ENCODE measurements at places on chromosomes 2 and 18.

DNA sequence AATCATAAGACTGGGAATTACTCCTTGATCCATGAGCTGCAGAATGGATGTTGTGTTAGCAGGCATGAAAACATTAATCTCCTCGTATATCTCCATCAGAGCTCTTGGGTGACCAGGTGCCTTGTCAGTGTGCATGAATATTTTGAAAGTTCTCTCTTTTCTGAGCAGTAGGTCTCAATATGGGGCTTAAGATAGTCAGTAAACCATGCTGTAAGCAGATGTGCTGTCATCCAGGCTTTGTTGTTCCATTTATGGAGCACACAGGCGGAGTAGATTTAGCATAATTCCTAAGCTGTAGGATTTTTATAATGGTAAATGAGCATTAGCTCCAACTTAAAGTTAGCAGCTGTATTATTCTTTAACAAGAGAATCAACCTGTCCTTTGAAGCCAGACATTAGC, 160.3 kb downstream of the MYO1B start:
- DNase-seq: no peak

GRCh38 chr2:228268301-228268700, 86.8 kb upstream of the SPHKAP start:
- no peak for DNase-seq

DNA sequence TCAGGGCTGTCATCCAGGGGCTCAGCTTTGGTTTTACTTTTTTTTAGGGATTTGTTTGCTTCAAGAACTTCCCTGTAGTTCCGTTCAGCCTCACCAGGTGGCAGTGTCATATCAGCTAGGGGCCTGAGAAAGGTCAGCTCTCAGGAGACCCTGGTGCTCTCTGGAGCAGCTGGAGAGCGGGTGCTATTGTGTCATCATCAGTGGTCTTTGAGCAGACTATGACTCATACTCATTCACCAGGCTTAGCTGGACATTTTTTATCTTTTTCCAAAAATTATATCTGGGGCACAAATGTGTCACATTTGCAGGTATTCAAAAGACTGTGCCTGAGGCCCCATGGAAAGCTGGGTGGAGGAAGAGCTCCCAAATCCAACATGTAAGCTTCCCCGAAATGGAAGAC, 24.4 kb downstream of the ZNF892 start:
- peak; percentile 28 for DNase-seq

GRCh38 chr2:101047075-101047766, 45.1 kb downstream of the RPL31 start:
- no peak for DNase-seq

DNA sequence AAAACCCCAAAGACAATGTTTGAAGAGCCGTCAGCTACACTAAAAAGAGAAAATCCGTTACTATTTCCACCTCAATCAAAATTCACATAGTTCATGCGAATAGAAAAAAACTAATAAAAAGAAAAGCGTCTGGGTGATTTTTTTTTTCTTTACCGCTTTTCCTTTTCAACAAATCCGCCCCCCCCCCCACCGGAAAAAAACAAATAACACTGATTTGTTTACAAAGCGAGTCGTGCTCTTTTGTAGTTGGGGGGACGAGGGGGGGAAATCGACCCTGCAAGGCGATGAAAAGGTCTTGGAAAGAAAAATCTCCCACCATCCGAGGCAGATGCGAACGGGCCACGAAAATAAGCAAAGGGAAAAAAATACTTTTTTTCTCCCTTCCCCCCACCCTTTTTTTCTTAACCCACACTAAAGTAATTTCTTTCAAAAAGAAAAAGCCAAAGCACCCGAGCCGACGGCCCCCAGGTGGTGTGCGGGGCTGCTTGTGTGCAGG, 638 bp downstream of the ZNF521 start:
- no peak for DNase-seq

DNA sequence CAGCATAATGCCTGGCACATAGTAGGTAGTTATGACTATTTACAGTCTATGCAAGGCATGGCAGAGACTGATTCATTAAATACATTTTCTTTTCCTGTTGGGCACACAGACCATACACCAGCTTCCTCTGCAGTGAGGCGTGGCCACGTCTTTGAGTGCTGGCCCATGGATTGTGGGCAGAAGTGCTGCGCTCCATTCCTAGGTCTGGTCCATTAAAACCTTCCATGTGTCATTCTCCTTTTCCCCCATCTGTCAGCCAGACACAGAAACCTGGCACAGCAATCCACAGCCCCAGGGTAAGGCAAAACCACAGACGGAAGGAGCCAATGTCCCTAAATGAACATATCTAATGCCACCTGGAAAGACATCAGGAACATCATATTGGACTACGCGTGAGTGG, 141.9 kb downstream of the TTC32 start:
- DNase-seq: no peak

DNA sequence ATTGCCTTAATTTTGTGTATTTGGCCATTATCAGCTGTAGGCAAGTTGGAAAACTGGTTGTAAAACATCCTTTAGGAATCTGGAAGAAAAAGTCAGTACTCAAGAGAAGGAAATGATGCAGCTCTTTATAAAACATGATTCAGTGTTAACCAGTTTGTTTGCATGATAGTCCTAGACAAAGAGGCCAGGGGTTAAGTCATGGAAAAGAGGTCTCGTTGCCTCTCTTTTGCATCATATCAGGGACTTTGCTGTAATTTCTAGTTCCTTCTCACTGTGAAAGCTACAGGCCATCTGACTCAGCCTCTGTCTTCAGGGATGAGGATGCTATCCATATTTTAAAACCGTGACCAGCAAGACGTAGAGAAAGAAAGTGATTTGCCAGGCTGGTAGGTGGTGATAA, 38.0 kb downstream of the NPAS2 start:
- peak; percentile 89 for DNase-seq

- no peak for DNase-seq
Measured at GRCh38 chr18:69432847-69433246, 32.2 kb downstream of the DOK6 start.

DNA sequence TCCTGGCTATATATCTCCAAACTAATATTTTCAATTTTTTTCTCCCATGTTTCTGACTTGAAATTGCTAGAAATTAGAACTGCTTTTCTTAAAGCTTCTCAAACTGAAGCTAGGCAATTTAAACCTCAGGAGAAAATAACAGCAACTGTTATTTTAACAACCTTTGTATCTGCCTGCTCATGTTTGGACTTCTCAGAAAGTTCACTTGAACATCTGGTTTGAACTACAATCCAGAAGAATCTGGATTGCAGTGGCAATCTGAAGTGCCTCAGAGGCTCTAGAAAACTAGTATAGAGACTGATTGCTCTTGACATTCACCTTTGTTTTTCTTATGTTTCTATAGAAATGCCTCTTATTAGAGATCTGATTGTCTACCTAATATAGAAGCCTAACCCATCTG, 64.1 kb downstream of the STAT4 start:
- no peak for DNase-seq

GRCh38 chr2:212381428-212382102, 157.0 kb downstream of the ERBB4 start:
- no peak for DNase-seq

GRCh38 chr18:50578030-50578429, 18.1 kb downstream of the MAPK4 start:
- no peak for DNase-seq

DNA sequence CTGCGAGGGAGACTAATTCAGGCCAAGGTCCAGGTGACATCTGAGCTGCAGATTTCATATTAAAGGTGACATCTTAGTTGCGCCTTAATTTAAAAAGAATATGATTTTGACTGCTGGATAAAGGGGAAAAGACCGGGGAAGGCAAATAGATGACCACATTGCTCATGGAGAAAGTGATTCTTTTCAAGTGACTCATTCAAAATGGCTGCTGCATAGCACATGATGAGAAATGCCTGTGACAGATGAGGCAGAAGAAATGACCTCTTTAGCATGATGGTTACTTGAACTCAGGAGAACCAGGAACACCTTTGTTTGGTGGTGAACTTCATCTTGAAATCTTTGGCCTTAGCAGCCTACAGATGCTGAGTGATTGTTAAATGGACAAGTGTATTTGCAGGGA, 385.8 kb upstream of the TRIB2 start:
- no peak for DNase-seq

DNA sequence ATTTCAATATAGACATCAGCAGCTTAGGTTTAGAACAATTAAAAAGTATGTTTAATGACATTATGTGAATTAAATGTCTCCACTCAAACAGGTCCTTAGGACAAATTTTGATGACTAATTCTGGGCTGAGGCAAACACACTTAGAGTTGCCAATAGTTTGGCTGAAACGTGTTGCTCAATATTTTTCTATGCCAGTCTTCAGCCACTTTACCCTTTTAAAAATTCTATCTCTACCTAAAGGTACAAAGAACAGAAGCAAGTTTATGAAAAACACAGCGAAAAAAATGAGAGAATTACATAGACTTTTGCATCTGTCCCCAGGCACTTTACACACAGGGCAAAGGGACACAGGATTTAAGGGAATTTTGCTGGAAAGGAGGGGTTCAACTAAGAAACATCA, 4.5 kb downstream of the IDH1 start:
- DNase-seq: no peak

DNA sequence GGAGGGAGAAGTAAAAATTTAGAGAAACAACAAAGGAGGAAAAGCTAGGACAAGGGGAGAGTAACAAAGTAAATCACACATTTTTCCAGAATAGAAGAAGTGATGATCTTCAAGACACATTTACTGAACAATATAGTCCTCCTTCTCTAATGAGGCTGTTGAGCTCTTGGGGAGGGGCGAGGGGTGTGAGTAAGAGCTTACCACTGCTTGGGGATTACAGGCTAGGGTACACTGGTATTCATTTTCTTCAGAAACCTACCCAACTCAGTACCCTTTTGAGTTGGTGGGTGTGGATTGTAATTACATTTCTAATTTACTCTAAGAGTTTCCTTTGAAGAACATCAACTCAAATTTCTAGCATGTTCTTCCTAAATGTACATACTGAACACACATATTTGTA, 157.7 kb upstream of the ZFP36L2 start:
- DNase-seq: no peak

DNA sequence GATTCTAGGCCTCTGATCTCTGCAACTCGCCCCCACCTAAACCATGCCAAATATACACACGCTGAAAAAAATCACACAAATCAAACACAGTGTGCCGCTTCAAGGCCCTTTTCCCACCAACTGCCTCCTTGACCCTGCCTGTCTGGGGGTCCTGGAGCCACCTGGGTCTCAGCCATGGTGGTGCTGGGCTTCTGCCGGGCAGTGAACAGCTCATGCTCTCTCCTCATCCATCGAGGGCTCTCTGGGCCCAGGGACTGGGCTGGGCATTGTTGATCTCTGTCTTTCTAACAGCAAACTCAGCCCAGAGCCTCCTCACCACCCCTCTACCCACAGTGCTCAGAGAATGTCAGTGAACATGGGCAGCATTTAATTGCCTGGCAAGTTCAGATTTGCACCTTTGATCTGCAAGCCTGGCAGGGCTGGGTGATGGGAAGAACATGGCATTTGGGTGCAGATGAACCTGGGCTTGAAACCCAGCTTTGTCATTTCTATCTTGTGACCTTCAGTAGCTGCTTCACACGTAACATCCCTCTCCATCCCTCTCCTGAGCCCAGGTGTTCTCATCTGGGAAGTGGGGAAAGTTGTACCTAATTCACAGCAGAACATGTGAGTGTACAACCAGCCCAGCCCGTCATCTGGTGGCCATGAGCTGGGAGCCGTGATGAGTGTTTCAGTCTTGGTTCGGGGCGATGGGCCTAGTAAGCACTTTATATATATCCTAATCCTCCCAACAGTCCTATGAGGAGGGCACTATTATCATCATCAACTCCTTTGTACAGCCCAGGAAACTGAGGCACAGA, 46.1 kb downstream of the SDC1 start:
- DNase-seq: no peak

DNA sequence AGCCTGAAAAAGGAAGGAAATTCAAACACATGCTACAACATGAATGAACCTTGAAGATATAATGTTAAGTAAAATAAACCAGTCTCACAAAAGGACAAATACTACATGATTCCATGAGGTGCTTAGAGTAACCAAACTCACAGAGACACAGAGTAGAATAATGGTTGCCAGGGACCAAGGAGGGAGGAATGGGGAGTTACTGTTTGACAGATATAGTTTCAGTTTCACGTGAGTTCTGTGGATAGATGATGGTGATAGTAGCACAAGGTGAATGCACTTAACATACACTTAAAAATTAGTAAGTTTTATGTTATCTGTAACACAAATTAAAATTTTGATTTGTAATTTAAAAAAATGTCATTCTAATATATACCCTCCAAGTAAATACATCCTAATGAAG, 106.9 kb upstream of the ACVR1C start:
- no peak for DNase-seq

DNA sequence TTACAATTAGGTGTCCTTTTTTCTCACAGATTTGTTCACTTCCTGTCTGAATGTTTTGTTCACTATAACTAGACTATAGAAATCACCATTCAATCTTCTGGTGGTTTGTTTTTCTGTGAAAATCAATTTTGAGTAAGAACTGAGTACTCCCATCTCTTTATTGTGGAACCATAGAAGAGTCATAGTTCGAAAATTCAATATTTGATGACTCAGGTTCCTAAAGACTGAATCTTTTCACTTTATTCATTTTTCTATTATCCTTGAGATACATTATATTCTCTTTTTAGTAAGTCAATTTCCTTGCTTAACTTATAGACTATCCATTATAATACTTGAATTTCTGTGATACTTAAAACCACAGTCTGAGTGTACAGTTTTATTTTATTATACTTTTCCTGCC, 49.3 kb upstream of the KCNH7 start:
- DNase-seq: no peak

DNA sequence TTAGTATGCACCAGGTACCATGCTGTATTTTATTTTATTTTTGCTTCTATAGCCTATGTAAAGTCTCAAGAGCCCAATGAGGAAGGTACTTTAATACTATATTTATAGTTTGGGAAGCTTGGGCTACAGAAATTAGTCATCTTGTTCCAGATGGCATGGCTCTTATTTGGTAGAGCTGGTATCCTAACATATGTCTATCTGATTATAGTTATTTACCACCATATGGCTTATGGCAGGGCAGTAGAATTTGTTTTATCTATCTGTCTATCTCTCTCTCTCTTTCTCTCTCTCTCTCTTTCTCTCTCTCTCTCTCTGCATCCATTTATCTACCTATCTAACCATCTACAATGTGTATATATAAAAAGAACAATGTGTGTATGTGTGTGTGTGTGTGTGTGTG, 1293.7 kb upstream of the SLC39A10 start:
- no peak for DNase-seq

DNA sequence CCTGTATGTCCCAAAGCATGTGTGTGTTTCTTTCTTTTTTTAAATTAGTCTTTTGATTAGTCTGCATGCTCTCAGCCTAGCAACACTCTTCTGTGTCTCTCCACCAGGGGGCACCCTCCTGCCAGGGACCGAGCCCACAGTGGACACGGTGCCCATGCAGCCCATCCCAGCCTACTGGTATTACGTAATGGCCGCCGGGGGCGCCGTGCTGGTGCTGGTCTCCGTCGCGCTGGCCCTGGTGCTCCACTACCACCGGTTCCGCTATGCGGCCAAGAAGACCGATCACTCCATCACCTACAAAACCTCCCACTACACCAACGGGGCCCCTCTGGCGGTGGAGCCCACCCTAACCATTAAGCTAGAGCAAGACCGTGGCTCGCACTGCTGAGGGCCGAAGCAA, 93.8 kb downstream of the NRP2 start:
- no peak for DNase-seq
